ENCODE measurements at places on chromosomes 7 and 10. TPM values are rescaled to one million over a fixed set of nuclear protein-coding genes. Genes with fewer than 3 reads are reported as not detected.

The BCL7B gene
- total RNA-seq, result 109 TPM

The SLC18A2 gene
- 0.36 TPM for total RNA-seq

The AMPH gene
- total RNA-seq, result not detected

The FGF8 gene
- total RNA-seq, result not detected

The PCGF6 gene
- total RNA-seq, result 8.1 TPM

The OR2A1 gene
- total RNA-seq, result not detected

The ZP3 gene
- total RNA-seq, result 1.9 TPM

The PPP1R17 gene
- total RNA-seq, result not detected

The PIK3CG gene
- total RNA-seq, result 78.2 TPM
